ENCODE measurements at places on chromosomes 2 and 18.
A peak's percentile ranks its signal among the peaks of the same experiment; 100 is the strongest.

GRCh38 chr2:9945596-9945995 lies 5.9 kb upstream of the GRHL1 start:
- DNase-seq: no peak

DNA sequence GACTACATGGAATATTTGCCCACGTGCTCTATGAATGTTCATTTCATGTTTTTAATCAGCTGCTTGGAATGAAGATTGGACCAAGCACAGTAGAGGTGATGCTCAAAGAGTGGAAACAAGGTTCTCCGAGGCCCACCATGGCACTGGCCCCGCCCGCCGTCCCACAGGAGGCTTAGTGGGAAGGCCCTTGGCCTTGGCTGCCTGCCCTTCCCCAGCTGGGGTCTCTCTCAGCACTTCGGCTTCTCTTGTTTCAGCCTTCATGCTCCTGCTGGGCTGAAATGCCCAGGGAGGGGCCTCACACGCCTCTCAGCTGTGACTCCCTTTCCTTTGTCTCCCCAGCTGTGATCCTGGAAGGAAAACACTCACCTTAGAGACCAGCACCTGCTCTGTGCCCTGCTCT lies 833.2 kb downstream of the GALR1 start:
- no peak for DNase-seq

DNA sequence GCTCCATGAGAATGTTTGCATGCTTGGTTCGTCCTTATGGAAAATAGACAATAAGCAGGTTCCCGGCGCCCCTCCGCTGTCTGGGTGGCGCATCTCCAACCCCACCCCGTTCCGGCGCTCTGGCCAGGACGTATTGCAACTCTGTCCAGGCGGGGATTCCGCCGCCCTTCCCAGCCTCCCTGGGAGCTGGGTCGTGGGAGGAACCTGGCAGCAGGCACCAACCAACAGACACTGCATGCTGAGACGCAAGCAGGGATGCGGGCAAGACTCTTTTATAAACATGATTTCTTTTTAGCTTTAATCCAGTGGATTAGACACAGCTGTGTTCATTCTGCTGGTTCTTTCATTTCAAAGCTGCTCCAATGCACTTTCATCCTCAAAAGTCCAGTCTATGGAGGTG lies 240.2 kb downstream of the SH3BP4 start:
- no peak for DNase-seq

DNA sequence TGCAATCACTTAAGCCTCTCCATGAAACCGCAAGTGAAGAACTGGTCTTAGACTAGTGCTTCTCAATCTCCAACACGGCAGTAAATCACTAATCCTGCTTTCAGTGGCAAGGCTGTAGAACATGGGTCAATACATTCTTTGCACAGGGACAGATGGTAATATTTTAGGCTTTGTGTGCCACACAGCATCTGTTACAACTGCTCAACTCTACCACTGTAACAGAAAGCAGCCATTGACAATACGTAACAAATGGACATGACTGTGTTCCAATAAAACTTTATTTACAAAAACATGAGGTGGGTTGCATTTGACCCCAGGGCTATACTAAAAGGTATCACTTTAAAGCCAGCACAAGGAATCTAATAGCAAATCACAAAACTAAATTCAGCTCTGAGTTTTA lies 51.1 kb downstream of the RNF152 start:
- DNase-seq: no peak

DNA sequence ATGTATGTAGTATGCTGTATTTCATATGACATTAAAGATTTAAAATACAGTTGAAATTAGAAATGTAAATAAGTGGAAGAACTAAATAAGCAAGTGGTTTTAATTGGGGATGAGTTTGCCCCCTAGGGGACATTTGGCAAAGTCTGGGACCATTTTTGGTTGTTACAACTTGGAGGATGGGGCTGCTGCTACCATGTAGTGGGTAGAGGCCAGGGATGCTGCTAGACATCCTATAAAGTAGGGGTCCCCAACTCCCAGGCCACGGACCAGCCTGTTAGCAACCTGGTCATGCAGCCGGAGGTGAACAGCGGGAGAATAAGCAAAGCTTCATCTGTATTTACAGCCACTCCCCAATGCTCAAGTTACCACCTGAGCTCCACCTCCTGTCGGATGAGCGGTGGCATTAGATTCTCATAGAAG lies 27.9 kb upstream of the ASNSD1 start:
- peak; percentile 14 for DNase-seq

Data from KBM-7 (cell line).